ENCODE measurements at places on chromosomes 3 and 15.

DNA sequence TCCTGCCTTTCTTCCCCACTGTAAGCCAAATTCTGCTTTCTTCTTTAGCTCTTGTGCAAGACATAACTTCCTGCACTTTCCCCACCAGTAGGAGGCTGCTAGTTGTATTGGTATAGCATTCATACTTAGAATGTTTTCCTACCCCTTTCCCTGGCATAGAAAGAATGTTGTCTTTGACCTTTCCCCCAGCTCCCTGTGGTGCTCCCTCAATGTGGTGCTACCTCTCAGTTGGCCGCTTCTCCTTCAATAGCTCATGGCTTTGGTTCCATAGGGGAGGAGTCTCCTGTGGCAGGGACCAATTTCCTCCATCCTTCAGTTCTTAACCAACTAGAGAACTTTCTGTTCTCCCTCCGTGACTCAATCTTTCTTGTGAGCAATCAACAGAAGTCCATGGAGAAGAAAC is 67.5 kb upstream of the AKAP13 start:
- peak; percentile 63 for DNase-seq

- DNase-seq = peak; percentile 48
Measured at GRCh38 chr3:149494022-149494758, 19.7 kb downstream of the TM4SF4 start.

DNA sequence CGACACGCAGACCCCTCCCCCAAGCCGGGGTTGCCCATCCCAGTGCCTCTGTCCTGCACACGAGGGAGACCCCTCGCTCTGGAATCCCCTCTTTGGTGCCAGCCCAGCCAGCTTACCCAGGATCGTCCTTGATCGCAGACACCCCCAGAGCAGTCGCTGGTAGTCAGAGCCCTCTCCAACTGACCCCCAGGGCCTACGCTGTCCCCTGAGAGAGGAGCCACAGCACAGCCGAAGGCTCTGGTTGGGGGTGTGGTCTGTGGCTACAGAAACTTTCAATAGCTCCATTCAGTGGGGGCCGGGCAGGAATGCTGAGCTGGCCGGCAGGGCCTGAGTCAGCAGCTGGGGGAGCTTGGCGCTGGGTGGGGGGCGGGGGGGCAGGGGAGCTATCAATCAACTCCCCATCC is at the start of gene LCTL:
Gene LCTL, minus strand, starts transcription at position 258 of the 404 bp plus-strand sequence. CDS start 633 bp downstream, outside the sequence.
- DNase-seq = no peak

GRCh38 chr3:69324362-69325025 is 61.4 kb downstream of the FRMD4B start:
- DNase-seq = no peak

DNA sequence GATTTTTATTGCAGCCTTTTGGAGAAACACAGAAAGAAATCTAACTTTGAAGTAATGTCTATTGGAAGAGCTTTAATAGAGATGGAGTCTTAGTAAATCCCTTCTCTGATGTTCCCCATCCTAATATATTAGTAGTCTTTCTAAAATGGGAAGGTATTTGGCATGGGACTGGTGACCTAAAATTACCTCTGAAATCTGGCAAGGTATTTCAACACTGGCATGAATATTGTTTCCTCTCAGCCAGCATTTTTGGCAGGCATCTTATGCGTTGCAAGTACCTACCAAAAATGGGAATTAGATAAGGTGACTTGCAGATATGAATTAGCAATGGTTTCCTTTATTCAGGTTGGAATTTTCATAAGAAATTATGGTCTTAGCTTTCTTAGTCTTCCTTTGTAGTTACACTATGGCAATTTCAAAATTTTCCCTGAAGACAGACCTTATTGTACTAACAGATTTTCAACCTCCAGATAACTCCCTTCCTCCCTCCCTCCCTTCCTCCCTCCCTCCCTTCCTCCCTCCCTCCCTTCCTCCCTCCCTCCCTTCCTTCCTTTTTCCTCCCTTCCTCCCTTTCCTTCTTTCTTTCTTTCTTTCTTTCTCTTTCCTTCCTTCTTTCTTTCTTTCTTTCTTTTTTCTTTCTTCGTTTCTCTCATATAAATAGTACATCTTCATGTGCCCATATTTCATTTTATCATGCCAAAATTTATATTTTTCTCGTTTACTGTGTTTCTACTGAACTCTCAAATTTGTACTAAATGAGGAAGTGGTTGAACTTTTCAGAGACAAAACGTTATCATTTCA is 168.2 kb upstream of the KCNMB2 start:
- no peak for DNase-seq

DNA sequence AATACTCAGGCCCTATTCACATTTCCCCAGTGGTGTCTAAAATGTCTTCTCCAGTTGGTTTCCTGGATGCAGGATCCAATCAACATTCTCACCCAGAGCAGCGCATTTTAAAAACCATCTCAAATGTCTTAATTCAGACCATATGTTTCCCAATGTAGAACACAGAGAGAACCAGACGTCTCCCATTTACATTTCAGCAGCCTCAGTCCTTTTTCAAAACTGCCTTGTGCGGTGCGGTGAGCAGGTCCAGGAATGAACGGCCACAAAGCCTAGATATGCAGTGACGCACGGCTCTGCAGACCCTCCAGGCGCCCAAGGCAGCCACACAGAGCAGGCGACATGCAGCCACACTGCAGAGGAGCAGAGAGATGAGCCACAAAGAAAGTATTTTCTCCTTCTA is 66.1 kb upstream of the MEX3B start:
- no peak for DNase-seq

DNA sequence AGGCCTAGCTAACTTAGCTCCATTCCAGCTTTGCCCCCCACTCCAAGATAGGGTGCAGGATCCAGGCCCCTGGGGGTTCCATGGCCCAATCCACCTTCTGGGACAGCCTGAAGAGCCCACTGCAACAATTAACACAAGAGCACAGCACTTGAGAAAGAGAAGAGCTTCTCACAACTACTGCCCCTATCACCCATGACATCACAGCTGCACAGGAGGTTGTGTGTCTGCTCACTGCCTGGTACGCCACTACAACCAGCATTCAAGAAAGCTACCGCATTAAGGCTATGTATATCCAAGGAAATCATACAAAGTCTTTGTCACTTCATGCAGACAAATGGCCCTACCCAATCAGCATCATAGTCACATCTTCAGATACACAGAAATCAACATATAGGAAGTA is 62.0 kb downstream of the MYO5A start:
- DNase-seq = peak; percentile 57

- no peak for DNase-seq
Measured at GRCh38 chr3:136956971-136957370, 812 bp upstream of the IL20RB start.

DNA sequence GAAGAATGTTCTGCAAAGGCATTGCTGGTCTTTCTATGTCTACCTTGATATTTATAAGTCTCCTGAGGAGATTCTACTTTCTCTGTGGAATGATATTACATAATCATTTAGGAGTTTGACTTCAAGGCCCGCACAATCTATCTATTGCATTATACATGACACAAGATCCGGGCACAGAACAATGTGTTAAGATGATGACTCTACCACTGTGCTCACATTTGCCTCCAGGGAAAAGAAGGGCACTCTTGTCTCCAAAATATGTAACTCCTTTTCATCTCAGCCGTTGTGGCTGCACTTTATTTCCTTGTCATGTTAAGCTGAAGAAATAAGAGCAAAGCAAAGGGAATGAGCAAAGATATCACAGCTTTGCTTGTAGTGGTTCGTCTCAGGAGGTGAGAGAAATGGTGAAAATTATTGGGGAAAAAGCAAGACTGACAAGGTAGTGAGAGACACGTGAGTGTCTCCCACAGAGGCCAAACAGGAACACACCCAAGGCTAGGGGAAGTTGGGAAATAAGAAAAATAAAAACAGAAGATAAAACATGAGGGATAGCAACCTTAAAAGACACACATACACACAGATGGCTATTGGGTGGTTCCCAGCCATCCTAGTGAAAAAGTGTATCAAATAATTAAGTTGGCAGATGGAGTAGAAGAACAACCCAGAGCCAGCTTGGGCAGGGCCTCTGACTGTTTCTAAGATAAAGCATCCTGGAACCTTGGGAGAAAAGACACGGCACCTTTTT is 184.3 kb downstream of the P3H2 start:
- DNase-seq = peak; percentile 93

DNA sequence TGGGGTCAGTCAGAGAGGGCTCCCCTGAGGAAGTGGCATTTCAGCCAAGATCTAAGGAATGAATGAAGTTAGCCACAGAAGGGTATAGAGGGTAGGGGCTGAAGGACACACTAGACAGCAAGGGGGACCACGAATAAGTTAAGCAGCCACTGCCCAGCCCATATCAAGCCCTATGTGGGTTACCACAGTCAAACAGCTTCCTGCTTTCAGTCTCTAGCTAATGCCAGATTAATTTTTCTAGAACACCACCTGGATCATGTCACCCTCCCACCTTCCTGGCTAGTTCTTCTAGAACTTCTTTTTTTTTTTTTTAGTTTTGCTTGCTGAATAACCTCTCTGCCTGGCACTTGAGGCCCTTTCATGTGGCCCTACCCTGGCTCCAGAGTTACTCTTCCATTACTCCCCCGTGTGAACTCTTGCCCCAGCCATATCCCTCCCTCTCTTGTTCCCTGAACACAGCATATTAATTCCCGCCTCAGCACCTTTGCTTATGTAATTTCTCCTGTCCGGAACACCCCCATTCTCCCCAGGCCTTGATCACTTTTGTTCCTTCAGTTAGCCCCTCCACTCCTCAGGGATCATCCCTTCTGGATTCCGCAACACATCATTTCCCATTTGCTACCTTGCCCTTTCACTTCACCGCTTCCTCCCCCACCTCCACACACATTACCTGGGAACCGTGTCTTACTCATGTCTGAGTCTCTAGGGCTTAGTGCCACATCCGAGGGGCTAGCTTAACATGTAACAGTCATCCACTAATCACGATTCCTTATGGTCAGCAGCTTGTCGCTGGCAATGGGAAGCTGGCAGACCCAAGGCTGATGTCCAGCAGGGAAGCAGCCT is 20.6 kb upstream of the BNC1 start:
- no peak for DNase-seq
